ENCODE measurements at places on chromosomes 1 and 21. TPM values are rescaled to one million over a fixed set of nuclear protein-coding genes. Genes with fewer than 3 reads are reported as not detected.

S1PR1 gene
- 137 TPM for total RNA-seq

LCE1D gene
- total RNA-seq, result not detected

- H3K4me3 ChIP-seq, result no peak overlapping the region
- no peak for DNase-seq
- H3K27ac ChIP-seq, result no peak overlapping the region
- no peaks in the 10 kb centered on the region for H3K36me3 ChIP-seq
- H3K4me1 ChIP-seq, result no peaks in the 10 kb centered on the region
These were observed 67.9 kb upstream of the ZNF648 start for GRCh38 chr1:182129398-182129797.

- no peaks in the 10 kb centered on the region for H3K4me1 ChIP-seq
- H3K27ac ChIP-seq, result no peak overlapping the region
- H3K4me3 ChIP-seq, result no peak overlapping the region
- DNase-seq, result no peak
- H3K27me3 ChIP-seq, result no peaks in the 10 kb centered on the region
These were observed 380.0 kb upstream of the ADGRL2 start for GRCh38 chr1:81420760-81421159.

- no peak for DNase-seq
- H3K4me1 ChIP-seq, result peaks cover 92% of the 10 kb centered on the region
- peak overlapping the region; percentile 94 for H3K27ac ChIP-seq
- H3K4me3 ChIP-seq, result no peak overlapping the region
These were observed 9.5 kb downstream of the PALMD start for GRCh38 chr1:99655376-99655775.

DNA sequence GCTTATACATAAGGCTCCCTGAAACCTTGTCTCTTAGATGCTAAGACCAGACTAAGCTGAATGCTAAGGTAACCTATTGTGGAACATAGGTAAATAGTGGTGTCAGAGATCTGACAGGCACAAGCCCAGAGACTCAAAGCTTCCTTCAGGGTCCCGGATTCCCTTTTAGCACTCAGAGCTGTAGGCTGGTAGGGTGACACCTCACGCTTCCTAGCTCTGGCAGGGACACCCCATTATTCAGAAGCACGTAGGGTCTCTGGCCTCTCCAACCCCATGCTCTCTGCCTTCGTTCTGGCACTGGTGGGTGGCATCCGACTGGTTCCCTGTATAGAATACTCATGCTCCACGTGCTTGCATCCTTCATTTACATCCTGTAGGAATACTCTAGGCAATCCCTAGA is 68.4 kb downstream of the CD34 start:
- H3K4me1 ChIP-seq, result peaks cover 12% of the 10 kb centered on the region
- no peaks in the 10 kb centered on the region for H3K27me3 ChIP-seq
- H3K27ac ChIP-seq, result no peak overlapping the region
- no peak overlapping the region for H3K4me3 ChIP-seq

DNA sequence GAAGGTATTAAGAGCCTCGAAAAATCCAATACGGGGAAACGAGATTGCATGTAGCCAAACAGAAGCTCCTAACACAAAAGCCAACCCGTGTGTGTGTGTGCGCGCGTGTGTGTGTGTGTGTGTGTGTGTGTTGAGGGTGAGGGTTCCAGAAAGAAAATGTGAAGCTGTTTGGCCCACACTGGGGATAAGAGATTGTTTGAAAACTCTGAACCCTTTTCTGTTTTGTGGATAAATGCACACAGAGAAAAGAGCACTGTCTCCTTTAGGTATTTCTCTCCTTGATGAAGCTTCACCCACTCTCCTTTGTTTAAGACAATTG is 1.9 kb downstream of the WLS start:
- no peaks in the 10 kb centered on the region for H3K27me3 ChIP-seq
- H3K4me1 ChIP-seq, result peaks cover 29% of the 10 kb centered on the region
- H3K36me3 ChIP-seq, result no peaks in the 10 kb centered on the region
- peak; percentile 61 for DNase-seq
- peak overlapping the region; percentile 85 for H3K27ac ChIP-seq
- H3K4me3 ChIP-seq, result peak overlapping the region; percentile 67

GRCh38 chr1:93804412-93804811 is 74.6 kb downstream of the DNTTIP2 start:
- DNase-seq, result peak; percentile 97
- H3K4me3 ChIP-seq, result no peak overlapping the region
- H3K27ac ChIP-seq, result peak overlapping the region; percentile 72

DNA sequence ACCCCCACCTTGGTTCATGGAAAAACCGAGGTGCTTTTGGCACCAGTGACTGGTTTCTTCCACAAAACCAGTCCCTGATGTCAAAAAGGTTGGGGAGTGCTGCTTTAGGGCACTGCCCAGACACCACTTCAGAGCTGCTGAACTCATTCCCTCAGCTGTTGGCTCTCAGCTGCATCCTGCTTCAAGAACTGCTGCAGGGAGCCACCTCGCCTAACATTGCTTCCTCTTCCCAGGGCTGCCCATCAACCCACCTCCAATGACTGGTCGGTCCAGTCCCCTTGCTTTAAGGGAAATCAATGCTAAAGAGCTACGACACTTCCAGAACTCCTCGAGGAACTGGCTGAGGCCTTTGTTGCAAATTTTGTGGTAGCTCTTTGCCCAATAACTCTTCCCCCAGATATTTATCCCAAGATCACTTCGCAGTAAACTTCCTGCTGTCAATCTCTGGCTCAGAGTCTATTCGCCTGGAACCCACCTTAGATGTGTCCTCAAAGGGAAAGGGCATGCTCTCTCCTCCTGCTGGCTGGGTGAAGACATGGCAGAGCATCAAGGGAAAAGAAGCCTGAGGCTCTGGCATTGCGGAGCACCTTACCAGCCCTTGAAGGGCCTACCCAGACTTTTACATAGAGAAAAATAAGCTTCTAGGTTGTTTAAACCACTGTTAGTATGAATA is 29.0 kb downstream of the C1orf52 start:
- H3K27me3 ChIP-seq, result peaks cover 3% of the 10 kb centered on the region
- no peak for DNase-seq
- H3K4me1 ChIP-seq, result no peaks in the 10 kb centered on the region

DNA sequence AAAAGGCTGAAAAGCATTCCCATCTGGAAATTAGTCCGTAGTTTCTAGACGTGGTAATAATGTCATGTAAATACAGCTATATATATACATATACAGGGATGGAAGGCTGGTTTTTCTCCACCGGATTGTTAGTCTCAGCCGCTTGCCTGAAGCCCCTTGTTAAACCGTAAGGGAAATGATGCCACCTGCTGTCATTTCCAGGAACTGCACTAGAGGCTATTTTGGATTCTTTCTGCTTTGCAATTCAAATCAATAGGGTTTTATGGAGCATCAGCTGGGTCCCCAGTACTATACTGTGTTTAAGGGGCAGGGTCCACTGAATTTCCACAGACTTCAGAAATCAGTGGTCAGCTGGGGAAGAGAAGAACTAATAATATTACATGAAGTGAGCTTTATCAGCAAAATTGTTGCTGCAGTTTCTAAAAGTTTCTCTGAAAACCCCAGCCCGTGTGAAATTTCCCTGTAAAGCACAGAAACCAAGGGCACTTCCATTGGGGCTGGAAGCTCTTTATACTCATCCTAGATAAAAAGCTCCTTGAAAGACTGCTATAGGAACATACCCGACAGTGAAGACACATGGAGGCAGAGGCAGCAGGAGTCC is 33.8 kb upstream of the MPZL1 start:
- no peak overlapping the region for H3K27ac ChIP-seq
- H3K4me3 ChIP-seq, result no peak overlapping the region
- peak; percentile 86 for DNase-seq
- peaks cover 6% of the 10 kb centered on the region for H3K27me3 ChIP-seq

- no peak overlapping the region for H3K27ac ChIP-seq
- H3K4me3 ChIP-seq, result no peak overlapping the region
- no peaks in the 10 kb centered on the region for H3K4me1 ChIP-seq
These were observed 94.1 kb downstream of the RPE65 start for GRCh38 chr1:68355614-68356013.

DNA sequence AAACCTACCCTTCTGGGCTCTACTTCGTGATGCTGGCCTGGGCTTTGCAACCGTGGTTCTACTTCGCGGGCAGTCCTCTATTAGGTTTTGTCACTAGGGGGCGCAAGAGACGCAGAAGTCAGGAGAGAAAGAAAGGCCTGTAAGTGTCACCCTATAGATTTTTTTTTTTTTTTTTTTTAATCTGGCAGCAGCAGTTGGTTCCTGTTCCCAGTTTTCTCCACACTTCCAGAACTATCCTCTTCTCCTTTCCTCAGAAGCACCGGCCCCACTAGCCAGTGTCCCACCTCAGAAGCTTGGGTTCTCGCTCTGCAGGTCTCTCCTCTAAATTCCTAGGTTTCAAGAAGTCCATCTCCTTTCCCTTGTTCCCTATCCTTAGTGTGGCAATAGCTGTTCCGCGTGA is 9.1 kb upstream of the LCE2D start:
- no peaks in the 10 kb centered on the region for H3K27me3 ChIP-seq
- no peaks in the 10 kb centered on the region for H3K4me1 ChIP-seq
- no peak overlapping the region for H3K4me3 ChIP-seq
- peak; percentile 53 for DNase-seq
- no peak overlapping the region for H3K27ac ChIP-seq

Data from endothelial cell of umbilical vein (primary cell).